Spinal cord (tissue), 10 donors: ENCODE measurements at places on chromosomes 13 and 19. TPM values are rescaled to one million over a fixed set of nuclear protein-coding genes. Genes with fewer than 3 reads are reported as not detected.

The SLC6A16 gene
- total RNA-seq: 1.2 TPM

GRCh38 chr19:28614634-28615545, 598.1 kb downstream of the UQCRFS1 start:
- H3K4me1 ChIP-seq: no peaks in the 10 kb centered on the region
- H3K27me3 ChIP-seq: no peaks in the 10 kb centered on the region
- H3K27ac ChIP-seq: no peak overlapping the region
- H3K4me3 ChIP-seq: no peak overlapping the region

- no peak for DNase-seq
- H3K4me3 ChIP-seq: no peak overlapping the region
- H3K27me3 ChIP-seq: no peaks in the 10 kb centered on the region
- no peak overlapping the region for H3K27ac ChIP-seq
These were observed 5.4 kb upstream of the NUMBL start for GRCh38 chr19:40695881-40696280.

GRCh38 chr13:66689037-66689619, 541.0 kb downstream of the PCDH9 start:
- peak; percentile 79 for DNase-seq
- H3K27ac ChIP-seq: no peak overlapping the region
- H3K4me1 ChIP-seq: no peaks in the 10 kb centered on the region
- no peak overlapping the region for H3K4me3 ChIP-seq
- H3K36me3 ChIP-seq: no peaks in the 10 kb centered on the region

GRCh38 chr13:113837560-113838355, 26.1 kb downstream of the GAS6 start:
- H3K36me3 ChIP-seq: peaks cover 70% of the 10 kb centered on the region
- H3K27me3 ChIP-seq: no peaks in the 10 kb centered on the region
- no peak overlapping the region for H3K27ac ChIP-seq
- H3K4me3 ChIP-seq: no peak overlapping the region
- DNase-seq: no peak

- no peak for DNase-seq
- no peak overlapping the region for H3K4me3 ChIP-seq
- H3K36me3 ChIP-seq: peaks cover 3% of the 10 kb centered on the region
These were observed 106.1 kb downstream of the STARD13 start for GRCh38 chr13:33179463-33179862.

DNA sequence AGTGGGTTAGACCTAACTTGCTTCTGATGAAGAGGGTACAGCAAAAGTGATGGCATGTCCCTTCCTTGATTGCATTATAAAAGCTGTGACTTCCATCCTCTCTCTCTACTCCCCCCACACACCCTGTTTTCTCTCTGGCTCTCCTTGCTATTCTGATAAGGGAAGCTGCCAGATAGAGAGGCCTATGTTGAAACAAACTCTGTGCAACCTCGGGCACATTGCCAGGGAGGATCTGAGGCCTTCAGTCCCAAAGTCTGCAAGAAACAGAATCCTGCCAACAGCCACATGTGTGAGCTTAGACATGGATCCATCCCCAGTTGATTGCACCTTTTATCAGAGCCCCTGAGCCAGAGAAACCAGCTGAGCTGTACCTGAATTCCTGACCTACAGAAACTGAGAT, 44.8 kb upstream of the ARGLU1 start:
- no peaks in the 10 kb centered on the region for H3K36me3 ChIP-seq
- H3K4me1 ChIP-seq: no peaks in the 10 kb centered on the region
- no peak overlapping the region for H3K27ac ChIP-seq

DNA sequence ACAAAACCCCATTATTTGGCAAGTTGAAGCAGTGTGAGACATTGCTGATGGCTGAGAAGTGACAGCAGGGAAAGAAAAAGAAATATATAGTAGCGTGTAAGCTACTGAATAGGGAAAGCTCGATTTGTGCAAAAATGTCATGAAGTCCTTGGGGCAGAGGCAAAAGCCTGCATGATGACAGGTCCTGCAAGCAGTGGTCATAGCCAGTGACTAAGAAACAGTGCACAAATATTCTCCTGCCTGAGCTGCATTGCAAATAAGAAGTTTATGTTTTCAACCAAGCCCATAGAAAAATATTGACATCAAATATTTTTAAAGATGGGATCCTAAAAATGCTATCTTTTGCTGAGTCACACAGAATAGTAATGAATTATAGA, 270.0 kb downstream of the SLITRK6 start:
- no peak overlapping the region for H3K4me3 ChIP-seq
- H3K4me1 ChIP-seq: no peaks in the 10 kb centered on the region
- no peaks in the 10 kb centered on the region for H3K27me3 ChIP-seq

DNA sequence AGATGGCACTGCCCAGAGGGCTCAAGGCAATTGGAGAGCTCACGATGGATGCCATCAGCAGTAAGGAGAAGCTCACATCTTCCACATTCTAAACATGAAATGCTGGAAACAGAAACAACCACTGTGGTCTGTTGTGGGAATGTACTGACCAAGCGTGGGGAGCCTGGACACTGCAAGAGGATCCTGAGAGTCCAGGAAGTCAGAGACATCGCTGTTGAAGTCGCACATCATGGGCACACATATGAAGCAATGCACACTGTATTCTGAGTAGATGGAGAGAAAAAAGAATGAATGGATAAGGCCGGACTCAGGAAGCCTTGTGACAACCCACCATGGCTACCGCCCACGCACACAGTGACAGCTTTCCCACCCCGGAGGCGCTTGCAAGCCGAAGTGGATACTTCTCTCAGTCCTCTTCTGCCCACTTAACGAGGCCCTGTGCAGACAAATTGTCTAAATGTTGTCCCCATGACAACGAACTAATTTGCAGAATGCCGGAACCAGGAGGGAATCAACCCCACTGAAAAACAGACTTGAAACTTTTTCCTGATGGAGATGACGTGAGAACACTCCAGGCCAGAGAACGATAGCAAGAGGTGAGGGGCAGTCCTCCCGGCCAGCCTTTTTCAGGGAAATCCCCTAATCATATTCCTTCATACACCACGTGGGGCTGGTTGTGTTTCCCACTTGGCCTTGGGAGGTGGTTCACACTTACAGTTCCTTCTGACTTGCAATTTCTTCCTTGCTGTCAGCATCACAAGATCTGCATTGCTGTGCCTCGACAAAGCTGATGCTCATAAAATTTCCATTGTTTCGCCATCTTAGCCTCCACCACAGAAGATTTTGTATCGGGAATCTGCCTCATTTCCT, 109.6 kb upstream of the SERP2 start:
- DNase-seq: no peak
- H3K36me3 ChIP-seq: no peaks in the 10 kb centered on the region
- H3K27me3 ChIP-seq: no peaks in the 10 kb centered on the region
- H3K27ac ChIP-seq: no peak overlapping the region

DNA sequence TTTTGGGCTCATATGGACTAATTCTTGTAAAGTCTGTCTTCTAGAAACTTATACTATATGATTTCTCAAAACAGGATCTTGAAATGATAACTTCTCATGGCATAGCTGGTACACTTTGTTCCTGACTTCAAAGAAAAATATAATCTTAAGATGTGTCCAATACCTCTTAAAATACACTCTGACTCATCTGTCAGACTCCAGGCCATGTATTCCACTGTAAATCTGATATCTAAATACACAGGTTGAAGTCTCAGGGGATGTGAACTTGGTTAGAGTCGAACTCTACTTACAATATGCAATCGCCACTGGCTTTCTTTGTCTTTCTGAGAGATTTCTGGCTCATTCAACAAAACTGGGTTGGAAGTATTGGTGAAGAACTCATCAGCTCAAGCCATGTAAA, 99.8 kb downstream of the LACC1 start:
- no peak for DNase-seq
- H3K4me3 ChIP-seq: no peak overlapping the region
- H3K27me3 ChIP-seq: no peaks in the 10 kb centered on the region
- H3K4me1 ChIP-seq: no peaks in the 10 kb centered on the region
